ENCODE measurements at places on chromosomes 7 and 10.

GRCh38 chr7:37424995-37425394 is 23.7 kb downstream of the ELMO1 start:
- DNase-seq, result no peak

GRCh38 chr10:86971232-86971991 is 3.1 kb downstream of the ADIRF start:
- DNase-seq, result peak; percentile 83

- no peak for DNase-seq
These were observed 8.7 kb upstream of the SAMD9L start for GRCh38 chr7:93156884-93157283.

GRCh38 chr10:59073456-59074053 is 102.9 kb upstream of the PHYHIPL start:
- no peak for DNase-seq

DNA sequence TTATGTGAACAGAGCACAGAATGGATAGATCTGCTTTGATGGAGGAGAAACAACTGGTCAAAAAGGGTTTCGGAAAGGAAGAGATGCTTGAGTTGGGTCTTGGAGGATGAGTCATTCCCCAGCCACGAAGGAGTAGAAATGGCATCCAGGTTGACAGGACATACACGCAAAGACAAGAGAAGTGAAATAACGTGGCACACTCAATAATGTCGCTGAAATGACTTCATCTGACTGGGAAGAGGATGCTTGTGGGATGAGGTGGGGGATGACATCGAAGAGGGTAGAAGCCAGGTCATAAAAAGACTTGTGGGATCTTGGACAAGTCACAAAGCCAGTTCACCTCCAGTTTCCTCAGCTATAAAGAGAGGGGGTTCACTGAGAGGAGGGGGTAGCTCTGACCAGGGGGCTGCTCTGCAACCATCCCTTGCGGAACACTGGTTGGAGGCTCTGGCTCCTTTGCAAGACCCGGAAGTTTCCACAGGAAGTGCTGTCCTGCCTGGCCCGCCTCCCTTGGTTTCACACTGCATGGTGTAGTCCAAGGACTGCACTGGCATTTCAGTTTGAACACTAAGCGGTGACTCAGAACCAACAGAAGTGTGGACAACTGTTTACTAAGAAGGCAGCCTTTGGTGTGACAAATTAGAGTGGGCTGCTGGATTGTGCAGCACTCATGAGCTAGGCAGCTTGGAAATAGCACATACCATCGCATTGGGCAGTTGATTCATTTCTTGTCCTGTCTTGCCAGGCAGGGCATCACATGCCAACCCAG is 189.9 kb upstream of the ADO start:
- DNase-seq, result peak; percentile 49

GRCh38 chr10:119459681-119460340 is 82.7 kb downstream of the RGS10 start:
- DNase-seq, result no peak

DNA sequence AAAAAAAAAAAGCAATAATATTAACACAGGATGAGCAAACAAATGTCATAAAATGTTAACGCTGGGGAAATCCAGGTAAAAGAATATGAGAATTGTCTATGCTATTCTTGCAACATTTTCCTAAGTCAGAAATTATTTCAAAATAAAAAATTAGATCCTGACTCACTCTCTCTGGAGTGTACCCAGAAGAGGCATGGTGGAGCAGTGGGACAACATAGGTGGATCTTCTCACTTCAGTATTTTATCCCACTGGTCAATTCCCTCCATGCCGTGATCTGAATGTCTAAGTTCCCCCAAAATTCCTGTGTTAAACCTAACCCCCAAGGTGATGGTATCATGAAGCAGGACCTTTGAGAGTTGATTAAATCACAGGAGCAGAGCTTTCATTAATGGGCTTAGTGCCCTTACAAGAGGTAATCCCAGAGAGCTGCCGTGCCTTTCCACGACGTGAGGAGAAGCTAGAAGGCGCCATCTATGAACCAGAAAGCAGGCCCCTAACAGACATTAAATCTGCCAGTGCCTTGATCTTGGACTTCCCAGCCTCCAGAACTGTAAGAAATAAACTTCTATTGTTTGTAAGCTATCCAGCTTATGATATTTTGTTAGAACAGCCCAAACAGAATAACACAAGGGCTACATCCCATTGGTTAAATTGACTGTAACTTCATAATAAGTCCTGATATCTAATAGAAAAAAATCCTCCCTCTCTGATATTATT is 35.2 kb downstream of the USP6NL start:
- DNase-seq, result no peak

DNA sequence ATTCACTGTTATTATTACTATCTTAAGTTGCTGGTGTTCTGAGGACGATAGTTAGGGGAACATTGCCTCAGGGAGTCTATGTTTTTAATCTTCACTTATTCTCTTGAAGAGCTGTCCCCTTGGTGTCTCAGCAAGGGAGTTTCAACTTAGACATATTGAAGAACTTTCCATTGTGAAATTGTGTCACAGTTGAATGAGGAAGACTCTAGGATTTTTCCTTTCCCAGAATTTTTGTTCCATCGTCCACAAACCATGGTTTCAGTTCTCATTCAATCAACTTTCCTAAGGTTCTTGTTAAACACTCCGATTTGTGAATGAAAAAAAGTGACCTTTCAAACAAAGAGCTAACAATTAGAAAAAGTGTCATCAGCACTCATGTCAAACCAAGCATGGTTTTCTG is 128.3 kb downstream of the GATA3 start:
- DNase-seq, result no peak

DNA sequence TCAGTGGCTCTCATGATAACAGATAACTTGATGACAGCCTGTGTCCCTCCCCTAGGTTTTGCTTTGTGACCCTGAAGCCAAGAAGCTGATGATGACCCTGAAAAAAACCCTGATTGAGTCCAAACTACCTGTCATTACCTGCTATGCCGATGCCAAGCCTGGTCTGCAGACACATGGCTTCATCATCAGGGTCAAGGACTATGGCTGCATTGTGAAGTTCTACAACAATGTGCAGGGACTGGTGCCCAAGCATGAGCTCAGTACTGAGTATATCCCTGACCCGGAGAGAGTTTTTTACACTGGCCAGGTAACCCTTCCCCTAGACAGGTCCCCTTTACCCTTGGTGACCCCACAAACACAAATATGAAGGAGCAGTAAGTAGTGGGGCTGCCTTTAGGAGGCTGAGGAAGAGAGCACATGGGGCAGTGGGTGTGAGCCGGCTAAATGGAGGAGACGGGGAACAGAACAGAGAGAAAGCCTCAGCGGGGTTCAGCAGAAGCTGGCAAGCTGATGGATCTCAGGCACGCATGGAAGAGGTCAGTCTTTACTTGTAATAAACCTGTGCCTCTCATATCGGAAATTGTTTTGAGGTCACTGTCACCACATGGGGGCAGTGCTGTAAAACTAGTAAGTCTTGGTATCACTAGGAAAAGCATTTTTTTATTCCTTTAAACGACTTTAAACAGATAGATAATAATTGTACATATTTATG is 20.2 kb downstream of the PDCD11 start:
- DNase-seq, result peak; percentile 47

DNA sequence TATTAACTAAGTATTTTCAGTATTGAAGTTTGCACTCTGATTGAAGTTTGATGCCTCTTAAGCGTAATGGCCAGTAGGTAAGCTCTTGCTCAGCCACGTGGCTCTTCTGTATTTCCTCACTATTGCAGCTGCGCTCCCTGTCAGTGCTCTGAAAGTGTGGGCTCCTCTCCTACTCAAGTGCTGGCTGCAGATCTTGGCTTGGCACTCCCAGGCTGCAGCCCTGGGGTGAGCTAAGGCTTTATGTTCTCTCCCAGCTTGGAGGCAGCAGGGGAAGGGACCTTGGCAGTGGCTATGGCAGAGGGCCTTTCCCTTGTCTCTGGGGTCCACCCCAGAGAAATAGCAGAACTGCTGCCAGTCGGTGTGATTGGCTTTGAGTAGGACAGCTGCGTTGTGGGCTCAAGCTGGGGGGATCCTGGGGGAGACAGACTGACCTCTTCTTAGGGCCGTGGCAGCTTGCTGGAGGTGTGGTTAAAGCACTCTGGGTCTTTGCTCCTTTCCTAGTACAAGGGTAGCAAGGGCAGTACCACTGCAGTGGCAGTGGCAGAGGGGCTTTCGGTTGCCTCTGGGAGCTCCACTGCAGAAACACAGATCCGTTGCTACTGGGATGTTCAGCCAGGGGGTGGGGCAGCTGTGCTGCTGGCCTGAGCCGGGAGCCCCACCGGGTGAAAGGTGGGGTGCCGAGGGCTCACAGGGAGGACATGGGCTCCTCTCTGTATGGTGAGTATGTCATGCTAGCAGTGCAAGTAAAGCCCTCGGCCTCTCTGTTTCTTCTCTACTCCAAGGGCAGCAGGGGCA is 100.5 kb downstream of the GLCCI1 start:
- no peak for DNase-seq

GRCh38 chr7:52670608-52671225 is 364.7 kb upstream of the POM121L12 start:
- DNase-seq, result no peak

- no peak for DNase-seq
These were observed 161.5 kb upstream of the AGR3 start for GRCh38 chr7:17043012-17043877.

- no peak for DNase-seq
These were observed 40.0 kb upstream of the RHEB start for GRCh38 chr7:151559557-151560183.

GRCh38 chr10:74262856-74263255 is 111.8 kb downstream of the ADK start:
- no peak for DNase-seq

- DNase-seq, result no peak
These were observed 33.6 kb downstream of the VSTM4 start for GRCh38 chr10:49081547-49082275.

- DNase-seq, result no peak
These were observed 35.8 kb downstream of the HECW1 start for GRCh38 chr7:43148161-43148731.

DNA sequence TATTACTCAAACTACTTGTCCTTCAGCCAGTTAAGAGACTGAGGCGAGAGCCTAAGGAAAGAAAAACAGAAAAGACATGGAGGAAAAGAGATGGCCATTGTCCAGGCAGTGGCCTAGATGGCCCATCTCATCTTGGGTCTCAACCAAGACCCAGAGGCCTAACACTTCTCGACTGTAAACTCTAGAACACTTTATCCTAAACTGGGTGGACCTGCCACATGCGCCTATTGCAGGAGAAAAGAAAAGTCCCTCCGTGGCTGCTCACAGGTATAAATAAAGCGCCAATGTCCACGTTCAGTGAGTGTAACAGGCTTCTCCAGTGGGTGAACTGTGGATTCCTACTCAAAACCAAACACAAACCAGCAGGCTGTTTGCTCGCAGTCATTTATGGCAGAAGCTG is 92.7 kb upstream of the DDC start:
- DNase-seq, result no peak

GRCh38 chr10:19325581-19325980 is 277.0 kb downstream of the MALRD1 start:
- no peak for DNase-seq

- no peak for DNase-seq
These were observed 107.2 kb downstream of the HECTD2 start for GRCh38 chr10:91517394-91517793.

DNA sequence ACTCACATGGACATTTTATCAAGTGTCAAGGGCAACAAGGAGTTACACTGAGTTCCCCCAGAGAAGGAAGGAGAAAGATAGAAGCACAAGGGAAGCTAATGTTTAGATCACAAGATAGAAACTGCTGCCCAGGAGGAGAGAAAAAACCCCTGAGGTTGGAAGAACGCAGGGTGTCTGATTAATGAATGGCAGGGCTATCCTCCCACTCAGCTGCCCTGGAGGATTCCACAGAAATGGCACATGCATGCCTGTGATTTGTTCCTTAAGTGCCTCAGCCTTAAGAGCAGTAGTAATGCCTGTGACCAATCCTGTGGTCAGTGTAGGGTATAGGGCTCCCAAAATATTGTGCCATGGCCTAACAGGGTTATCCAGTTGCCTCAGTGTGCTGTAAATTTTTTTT is 20.2 kb downstream of the DNAJB9 start:
- no peak for DNase-seq

GRCh38 chr10:21041763-21042458 is 144.8 kb upstream of the NEBL start:
- no peak for DNase-seq

DNA sequence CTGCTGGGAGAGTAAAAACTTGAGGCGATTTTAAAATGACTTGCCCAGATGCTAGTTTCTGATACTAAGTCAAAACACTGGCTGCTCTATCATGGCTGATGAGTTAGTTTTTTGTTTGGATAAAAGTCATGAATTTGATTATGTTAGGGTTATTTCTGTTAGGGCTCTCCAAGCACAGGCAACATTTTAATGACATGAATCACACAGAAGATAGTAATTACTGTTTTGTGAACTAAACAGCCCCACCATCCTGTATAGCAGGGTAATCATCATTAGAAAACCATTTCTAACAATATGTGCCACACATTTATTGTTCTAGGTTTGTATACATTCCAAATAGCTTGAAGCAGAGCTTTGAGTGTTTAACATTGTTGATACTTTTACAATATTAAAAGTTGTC is 750.3 kb downstream of the ANKRD7 start:
- DNase-seq, result no peak

GRCh38 chr10:101230183-101230917 is 1.1 kb upstream of the LBX1 start:
- no peak for DNase-seq

- DNase-seq, result no peak
These were observed 394.7 kb downstream of the AUTS2 start for GRCh38 chr7:69992938-69993337.

GRCh38 chr10:1183033-1183396 is 126.8 kb downstream of the WDR37 start:
- DNase-seq, result no peak

GRCh38 chr10:88122145-88122544 is 258.7 kb downstream of the PTEN start:
- DNase-seq, result no peak

- no peak for DNase-seq
These were observed 33.2 kb downstream of the UBN2 start for GRCh38 chr7:139264220-139264619.

GRCh38 chr10:82544377-82544776 is 669.4 kb downstream of the NRG3 start:
- DNase-seq, result no peak

- no peak for DNase-seq
These were observed 21.9 kb downstream of the ARHGAP22 start for GRCh38 chr10:48582970-48583369.

GRCh38 chr10:34292194-34292565 is 522.9 kb downstream of the PARD3 start:
- DNase-seq, result no peak

DNA sequence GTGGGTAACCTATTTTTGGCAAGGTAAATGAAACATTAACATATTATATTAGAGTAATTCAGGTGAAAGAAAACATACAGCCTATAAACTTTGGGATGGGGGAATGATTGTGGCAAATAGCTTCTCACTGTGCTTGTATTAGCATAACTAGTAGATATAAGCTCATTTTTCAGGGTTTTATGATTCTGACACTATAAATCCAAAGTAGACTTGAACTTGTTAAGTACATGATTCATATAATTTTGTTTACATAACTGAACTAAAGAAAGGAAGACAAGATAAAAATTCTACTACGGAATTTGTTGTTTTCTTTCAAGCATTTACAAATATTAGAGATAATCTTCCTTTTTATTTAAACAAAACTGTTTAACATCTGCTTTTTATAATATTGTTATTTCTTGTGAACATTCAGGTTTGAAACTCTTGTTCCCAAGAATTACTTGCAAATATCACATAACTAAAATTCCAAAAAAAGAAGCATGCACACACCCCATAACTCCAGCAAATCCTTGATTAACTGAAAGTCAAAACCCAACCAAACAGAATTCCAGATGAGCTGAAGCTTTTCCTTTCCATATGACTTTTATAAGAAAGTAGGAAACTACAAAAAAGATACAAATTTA is 142.3 kb downstream of the JAZF1 start:
- no peak for DNase-seq
